ENCODE measurements at places on chromosomes 2 and 18.

DNA sequence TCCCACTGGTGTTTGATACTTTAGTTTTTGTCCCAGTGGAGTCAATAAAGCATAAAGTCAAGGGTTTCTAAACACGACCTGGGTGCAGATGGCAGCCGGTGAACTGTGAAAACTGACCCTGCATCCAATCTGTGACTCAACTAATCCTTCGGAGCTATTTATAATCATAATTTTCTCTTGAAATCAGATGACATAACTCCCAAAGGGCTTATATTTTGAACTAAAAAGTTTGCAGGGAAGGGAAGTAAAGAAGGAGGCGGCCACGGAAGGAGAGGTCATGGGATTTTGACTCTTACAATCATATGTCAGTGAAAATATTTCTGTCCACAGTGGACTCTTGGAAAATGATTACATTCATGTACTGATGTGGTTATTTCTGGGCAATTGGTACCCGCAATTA, 178.5 kb downstream of the PDE1A start:
- DNase-seq = no peak

DNA sequence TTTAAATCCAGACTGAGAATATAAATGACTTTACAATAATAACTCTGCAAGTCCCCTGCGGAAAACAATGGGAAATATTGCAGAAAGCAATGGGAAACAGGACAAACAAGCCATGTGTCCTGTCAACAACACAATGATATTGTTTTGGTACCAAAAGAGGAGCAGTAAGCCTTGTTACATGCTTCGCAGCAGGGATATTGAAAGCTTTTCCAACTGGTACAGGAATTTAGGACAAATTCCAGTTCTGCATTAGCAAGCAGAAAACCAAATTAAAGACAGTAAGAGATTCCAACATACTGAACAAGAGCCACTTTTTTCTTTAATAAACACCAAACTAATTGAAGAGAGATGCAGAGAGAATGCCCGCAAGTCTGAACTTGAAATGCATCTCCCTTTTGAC, 30.0 kb downstream of the FRZB start:
- DNase-seq = no peak

GRCh38 chr2:112197868-112198267, 57.0 kb downstream of the ZC3H8 start:
- DNase-seq = no peak

DNA sequence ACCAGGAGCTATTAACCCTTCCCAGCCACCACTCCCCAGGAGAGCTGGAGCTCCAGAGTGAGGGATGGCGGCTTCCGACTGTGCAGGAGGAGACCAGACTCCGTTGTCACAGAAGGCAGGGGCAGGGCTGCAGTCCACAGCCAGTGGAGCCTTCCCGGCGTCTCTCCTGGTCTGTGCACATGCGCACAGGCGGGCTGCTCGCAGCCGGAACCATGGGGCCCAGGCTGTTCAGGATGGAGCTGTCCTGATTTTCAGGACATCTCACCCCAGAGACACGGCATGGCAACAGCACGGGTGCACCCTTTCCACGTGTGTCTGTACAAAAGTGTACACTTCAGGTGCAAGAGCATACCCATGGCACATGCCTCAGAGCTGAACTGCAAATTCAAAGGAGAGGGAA, 28.9 kb downstream of the EIPR1 start:
- no peak for DNase-seq

DNA sequence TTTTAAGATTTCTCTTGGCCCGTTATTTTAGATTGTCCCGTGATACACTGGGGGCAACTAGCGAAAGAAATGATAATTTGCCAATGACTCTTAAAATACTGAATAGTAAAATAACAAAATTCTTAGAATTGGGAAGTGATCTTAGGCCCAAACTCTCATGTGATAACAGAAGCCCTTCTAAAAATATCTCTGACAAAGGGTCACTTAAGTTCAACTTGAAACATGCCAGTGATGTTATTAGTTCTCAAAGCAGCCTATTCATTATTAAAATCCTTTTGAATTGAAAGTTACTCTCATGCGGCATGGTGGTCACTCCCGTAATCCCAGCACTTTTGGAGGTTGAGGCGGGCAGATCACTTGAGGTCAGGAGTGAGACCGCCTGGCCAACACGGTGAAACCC, 920.9 kb downstream of the NRXN1 start:
- no peak for DNase-seq

DNA sequence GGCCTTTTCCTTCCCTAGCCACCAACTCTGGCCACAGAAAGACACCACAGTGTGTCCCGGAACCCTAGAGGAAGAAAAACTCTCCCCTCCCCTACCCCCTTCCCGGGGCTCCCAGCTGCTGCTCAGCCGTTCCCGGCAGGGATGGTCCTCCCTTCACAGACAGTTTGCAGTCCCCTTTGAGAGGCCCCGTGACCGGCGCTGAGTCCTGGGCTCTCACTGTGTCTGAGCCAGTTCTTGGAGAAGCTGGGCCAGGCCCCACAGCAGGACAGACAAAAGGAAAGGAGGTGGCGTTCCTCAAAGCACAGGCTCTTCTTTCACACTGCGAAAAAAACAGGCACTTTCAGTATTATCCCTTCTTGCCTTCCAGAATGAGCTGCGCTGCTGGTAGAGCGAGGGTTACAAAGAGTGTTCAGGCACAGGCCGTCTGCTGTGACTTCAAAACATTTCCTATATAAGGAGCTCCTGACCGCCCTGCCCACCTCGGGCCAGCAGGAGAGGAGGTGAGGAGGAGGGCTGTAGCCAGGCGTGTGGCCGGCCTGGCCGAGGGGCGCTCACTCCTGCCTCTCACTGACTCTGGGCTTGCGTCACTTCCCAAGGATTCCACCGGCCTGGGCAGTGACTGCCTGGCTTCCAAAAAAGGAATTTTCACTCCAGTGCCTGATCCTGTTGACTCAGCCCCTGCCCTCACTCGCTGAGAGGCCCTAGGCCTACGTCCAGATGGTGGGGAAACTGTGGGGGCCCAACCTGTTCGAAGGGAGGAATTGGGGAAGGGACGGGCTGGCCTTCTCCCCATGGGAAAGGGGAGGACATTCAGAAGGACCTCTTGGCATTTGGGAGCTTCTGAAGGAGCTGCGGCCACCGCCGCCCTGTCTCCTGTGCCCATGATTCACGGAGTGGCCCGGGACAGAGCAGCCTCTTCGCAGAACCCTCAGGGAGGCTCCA, 24.9 kb downstream of the CIDEA start:
- DNase-seq = no peak

DNA sequence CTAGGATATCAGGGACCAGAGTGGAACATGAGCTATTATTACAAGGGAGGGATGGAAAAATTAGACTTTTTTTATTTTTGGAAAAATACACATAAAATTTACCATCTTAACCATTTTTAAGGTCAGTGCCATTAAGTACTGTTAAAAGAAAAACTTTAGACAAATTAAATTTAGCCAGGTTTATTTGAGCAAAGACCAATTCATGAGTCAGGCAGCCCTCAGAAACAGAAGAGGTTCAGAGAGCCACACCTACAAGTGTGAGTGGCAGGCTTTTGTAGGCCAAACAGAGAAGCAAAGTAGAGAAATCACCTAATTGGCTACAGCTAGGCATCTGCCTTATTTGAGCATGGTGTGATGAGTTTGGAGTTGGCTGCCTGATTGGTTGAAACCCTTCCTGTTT, 301.3 kb upstream of the RAB12 start:
- DNase-seq = no peak

GRCh38 chr18:48142353-48142752, 211.9 kb upstream of the SMAD2 start:
- DNase-seq = no peak

- DNase-seq = no peak
Observed at GRCh38 chr18:23155537-23155936, 20.3 kb downstream of the CABLES1 start.

Data from stimulated activated CD8-positive, alpha-beta memory T cell treated with anti-CD3 and anti-CD28 coated beads, Interleukin-2, amount 100 ng/mL, for 48 hours (primary cell).